ENCODE measurements at places on chromosomes 3 and 15.
A peak's percentile ranks its signal among the peaks of the same experiment; 100 is the strongest.

DNA sequence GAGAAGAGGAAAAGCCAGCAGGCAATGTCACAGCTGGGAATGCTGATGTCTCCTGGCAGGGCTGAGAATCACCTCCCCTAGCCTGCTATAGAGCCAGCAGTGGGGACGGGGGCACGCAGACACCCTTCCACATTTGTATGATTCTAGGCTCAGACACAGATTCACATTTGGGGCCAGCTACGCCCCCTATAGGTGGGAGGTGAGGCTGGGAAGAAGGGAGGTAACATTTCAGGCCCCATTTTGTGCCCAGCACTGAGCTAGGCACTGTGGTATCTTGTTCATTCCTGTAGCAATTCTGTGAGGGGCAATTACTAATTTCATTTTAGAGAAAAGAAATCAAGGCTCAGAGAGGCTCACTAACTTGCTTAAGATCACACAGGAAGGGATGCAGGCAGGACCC lies 15.9 kb upstream of the ACAD9 start:
- DNase-seq: no peak

DNA sequence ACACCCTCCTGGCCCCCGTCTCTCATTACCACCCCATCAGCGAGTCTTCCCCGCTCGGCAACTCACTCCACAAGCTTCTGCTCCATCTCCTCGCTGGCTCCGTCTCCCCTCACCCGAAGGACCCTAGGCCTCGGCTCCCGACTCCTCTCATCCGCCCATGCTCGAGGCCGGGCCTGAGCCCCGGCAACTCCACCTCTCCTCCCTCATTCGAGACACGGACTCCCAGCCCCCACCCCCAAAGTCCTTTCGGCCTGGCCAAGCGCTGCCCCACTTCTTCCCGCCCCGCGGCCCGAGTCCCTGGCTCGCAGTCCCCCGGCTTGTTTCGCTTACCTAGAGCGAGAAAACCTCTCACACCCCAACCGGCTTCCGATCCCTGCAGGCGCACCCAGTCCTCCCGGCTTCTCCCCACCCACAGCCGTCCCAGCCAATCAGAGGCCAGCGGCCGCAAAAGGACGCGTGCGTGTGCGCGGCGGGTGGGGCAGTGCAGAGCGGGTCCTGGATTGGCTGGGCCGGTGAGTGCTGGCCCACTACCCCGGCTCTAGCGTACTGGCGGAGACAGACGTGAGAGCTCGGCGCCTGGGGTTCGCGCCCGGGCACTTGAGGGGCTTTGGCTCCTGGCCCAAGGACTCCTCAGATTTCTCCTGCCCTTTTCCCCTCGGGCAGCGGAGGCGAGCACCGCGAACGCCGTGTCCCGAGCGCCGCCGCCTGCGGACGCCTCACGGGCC lies at the start of gene HIGD1A:
Gene HIGD1A (minus strand): TSS at position 385 of the 725 bp plus-strand sequence. CDS start 10,237 bp downstream, outside the sequence.
- peak; percentile 94 for DNase-seq

DNA sequence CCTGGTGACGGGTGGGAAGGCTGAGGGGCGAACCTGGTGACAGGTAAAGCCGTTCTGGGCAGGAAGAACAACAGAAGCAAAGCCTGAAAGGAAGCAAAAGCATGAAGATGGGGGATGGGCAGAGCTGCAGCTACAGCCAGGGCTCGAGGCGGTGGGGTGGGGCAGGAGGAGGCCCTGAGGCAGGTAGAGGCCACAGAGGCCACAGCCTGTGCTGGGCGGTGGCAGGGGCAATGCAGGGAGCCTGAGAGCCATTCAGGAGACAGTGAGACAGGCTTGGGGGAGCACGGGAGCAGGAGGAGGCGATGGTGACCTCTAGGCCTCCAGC lies 8.2 kb downstream of the PCSK6 start:
- DNase-seq: no peak

GRCh38 chr15:35141743-35142471 lies 56.8 kb upstream of the NANOGP8 start:
- DNase-seq: no peak

- DNase-seq: no peak
Measured at GRCh38 chr3:111531446-111531845, 10.6 kb upstream of the CD96 start.
